ENCODE measurements at places on chromosomes 4 and X.

DNA sequence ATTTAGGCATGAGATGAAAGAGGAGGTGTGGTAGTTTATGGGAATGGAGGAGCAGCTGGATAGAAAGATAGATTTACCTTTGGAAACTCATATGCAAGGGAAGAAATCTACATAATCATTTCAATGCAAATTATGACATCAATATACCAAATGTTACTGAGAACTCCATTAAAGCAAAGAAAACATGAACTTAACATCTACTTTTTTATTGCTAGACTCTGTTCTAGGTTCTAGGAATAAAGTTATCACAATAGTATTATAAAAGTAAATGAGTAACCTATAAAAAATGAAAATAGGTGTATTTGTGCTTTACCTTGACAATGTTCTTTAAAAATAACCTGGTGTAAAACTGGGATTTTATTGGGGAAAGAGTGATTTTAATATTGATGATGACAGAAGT lies 221.6 kb upstream of the SLIT2 start:
- DNase-seq: no peak

- no peak for DNase-seq
Measured at GRCh38 chr4:94463771-94464170, 12.0 kb downstream of the PDLIM5 start.

GRCh38 chr4:139574641-139575040 lies 18.6 kb upstream of the SETD7 start:
- DNase-seq: no peak

DNA sequence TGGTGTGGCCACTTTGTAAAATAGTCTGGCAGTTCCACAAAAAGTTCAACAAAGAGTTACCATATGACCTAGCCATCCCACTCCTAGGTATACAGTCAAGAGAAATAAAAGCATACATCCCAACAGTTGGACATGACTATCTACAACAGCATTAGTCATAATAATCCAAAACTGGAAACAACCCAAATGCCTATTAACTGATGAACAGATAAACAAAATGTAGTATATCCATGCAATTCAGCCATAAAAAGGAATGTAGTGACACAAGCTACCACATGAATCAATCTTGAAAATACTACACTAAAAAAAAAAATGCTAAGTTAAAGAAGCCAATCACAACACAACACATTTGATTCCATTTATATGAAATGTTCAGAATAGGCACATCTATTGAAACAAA lies 16.1 kb downstream of the MED14 start:
- no peak for DNase-seq

GRCh38 chrX:13647709-13648212 lies 5.2 kb upstream of the TCEANC start:
- DNase-seq: peak; percentile 44

DNA sequence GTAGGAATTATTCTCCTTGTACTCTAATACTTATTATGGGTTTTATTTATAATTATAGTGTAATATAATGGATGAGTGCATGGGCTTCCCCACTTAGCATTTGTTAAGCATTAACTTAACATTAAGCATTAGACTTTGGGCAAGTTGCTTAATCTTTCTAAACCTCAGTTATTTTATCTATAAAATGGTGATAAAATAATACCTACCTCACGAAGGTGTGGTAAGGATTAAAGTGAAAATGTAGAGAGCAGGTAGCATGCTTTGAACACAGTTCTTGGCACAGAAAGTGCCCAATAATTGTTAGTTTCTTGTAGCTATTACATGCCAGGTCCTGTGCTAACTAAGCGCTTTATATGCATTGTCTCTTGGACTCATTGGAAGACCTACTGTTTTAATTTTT lies 2.6 kb downstream of the MSMO1 start:
- DNase-seq: no peak

GRCh38 chr4:127759893-127760292 lies 22.2 kb upstream of the HSPA4L start:
- DNase-seq: no peak

DNA sequence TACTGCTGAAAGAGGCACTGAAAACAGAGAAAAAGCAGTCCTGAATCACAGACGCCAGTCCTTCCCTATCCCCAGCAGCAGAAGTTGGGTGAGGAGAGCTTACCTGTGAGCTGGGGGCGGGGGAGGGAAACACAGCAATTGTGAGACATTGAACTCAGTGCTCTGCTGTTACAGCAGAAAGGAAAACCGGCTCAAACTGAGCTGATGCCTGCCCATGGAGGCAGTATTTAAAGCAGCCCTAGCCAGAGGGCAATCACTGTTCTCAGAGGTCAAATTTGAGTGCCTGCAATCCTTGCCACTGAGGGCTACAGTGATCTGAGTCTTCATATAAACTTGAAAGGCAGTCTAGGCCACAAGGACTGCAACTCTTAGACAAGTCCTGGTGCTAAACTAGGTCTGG lies 220.7 kb downstream of the GRXCR1 start:
- DNase-seq: no peak

DNA sequence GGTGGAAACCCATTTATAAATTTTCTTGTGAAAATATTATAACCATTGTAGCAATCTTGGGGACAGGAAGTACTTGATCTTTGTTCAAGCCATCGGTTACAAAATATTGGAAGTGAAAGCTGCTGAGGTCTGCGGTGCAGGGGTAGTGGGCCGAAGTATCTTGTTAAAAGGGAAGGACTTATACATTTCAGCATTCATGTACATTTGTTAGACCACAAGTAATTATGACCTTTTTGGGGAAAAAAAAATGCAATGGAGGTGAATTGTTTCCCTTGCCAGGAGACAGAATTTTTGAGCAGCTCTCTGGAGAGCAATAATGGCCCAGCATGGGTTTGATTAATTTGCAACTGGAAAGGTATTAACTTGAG lies 121.3 kb downstream of the EGF start:
- DNase-seq: no peak

DNA sequence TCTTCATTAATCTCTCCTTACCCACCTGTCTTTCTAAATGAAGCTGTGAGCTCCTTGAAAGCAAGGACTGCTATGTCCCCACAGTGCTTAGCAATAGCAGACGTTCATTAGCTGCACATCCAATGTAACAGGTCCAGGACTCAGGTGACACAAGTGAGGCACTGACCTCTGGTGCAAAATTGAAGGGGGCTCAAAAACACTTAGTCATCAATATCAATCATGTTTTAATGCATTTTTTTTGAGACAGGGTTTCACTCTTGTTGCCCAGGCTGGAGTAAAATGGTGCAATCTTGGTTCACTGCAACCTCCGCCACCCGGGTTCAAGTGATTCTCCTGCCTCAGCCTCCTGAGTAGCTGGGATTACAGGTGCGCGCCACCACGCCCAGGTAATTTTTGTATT lies 56.1 kb upstream of the ADGRG2 start:
- no peak for DNase-seq

DNA sequence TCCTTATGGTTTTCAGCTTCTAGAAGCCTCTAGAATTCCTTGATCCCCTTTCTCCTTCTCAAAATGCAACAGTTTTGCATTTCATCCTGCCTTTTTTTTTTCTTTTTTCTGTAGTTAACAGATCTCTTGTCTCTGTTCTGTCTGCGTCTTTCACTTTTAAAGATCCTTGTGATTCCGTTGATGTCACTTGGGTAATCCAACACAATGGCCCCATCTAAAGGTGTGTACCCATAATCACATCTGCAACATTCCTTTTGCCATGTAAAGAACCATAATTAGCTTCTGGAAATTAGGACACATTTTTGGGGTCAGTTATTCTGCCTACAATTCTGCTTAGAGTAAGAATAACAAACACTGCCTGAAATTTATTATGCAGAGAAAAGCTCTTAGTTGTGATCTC lies 1180.9 kb upstream of the ADGRL3 start:
- DNase-seq: no peak

- no peak for DNase-seq
Measured at GRCh38 chr4:108813261-108813660, 50.4 kb upstream of the ETNPPL start.

GRCh38 chr4:16271411-16271810 lies 45.1 kb upstream of the TAPT1 start:
- DNase-seq: no peak

GRCh38 chr4:142858446-142858845 lies 12.3 kb upstream of the INPP4B start:
- no peak for DNase-seq

DNA sequence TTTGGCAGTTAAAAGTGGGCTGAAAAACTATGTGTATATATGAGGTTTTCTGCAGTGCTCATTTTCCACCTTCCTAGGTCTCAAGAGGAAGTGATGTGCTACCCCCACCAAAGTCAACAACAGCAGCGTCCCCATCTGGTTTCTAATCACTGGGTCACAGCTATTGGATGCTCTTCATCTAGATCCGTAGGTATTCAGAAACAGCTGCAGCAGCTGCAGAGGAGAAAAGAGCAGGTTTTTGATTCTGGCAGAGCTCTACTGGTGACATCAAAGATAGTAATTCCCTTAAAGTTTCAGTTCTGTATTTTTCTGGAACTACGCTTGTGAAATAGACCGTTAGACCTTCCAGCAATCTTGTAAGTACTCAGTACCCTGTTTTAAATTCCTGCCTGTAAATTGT lies 5.8 kb upstream of the GUCY2F start:
- DNase-seq: no peak

DNA sequence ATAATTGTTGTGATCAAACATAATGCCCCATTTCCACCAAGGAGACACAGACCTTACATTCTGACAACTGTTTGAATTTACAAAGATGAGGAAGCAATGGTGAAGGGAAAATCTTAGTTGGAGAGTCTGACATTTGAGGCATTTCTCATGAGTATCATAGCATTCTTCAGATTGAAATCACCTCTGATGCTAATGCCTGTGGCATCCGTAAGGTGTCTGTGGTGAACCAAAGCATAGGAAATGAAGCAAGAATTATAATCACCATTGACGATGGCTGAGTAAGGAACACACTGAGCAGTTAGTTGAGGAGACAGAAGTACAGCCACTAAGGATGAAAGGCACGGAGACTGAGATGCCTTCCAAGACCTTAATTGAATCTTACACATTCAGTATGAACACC lies 575.7 kb downstream of the TRIML1 start:
- no peak for DNase-seq

DNA sequence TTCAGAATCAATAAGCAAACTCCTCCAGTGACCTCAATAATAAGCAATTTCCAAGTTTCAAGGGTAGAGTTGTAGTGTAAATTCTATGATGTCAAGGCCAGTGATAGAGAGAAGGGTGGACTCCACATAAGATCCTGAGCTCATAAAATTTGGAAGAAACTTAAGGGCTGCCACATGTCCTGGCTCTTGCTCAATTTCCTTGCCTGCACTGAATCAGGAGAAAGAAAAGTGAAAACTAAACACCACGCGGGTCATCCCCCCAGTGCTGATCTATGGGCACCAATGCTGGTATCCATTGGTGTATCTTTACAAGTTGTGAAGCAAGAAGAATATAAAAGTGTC lies 392.0 kb upstream of the INTU start:
- no peak for DNase-seq

- DNase-seq: no peak
Measured at GRCh38 chrX:68599256-68600152, 48.0 kb upstream of the STARD8 start.

DNA sequence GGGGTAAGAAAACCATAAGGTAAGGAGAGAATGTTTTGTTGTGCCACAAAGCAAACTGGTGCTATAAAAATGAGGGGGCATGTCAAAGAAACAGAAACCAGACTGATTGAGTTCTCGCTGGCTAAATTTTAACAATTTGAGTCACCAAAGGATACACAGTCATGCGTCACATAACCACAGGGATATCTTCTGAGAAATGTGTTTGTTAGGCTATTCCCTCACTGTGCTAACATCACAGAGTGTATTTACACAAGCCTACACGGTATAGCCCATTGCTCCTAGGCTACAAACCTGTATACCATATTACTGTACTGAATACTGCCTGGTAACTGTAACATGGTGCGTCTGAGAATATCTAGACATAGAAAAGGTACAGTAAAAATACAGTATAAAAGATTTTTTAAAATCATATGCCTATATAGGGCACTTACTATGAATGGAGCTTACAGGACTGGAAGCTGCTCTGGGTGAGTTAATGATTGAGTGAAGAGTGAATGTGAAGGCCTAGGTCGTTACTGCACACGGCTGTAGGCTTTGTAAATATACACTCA lies 50.1 kb downstream of the FBXW7 start:
- DNase-seq: no peak

DNA sequence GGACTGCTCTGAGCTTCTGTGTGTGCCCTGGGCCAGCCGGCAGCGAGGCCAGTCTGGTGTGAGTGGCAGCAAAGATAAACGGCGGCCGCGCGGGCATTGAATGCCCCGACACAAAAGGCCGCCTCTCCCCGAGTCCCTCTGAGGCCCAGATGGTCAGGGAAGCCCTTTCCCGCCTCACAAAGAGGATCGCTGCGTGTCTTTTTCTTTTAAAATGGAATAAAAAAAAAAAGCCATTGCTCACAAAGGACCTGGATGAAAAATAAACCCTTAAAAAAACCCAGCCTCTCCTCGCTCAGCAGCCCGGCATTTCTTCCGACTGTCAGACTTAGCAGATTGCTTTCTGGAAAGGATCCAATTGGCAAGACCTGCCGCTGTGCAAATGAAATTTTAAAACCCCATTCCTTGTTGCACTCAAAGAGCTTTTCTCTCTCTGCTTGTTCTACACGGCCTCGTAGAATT lies 578.7 kb downstream of the BCOR start:
- DNase-seq: no peak

GRCh38 chr4:121950680-121951520 lies 960 bp downstream of the TRPC3 start:
- DNase-seq: no peak

- peak; percentile 67 for DNase-seq
Measured at GRCh38 chr4:141636082-141636770, at the start of gene IL15. IL15 (plus strand) TSS chr4:141636583; CDS start chr4:141719465, 82,882 bp downstream.

DNA sequence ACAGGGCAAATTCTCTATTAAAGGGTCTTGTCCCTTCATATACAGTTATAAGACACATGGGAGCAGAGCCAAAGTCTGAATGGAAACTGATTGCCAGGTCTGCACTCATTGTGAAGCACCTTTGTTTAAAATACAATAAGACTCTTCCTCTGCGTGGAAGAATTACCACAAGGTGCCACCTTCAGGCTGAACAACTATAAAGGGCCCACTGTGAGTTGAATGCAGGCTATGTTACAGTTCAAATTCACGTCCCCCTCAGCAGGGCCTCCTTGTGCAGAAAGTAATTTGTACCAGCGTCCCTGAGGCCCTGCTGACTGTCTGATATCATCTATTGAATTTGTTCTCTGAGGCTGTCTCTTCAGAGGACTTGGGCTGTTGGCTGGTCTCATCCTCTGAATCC lies 225.8 kb upstream of the TEX13C start:
- DNase-seq: no peak

GRCh38 chr4:81635739-81636138 lies 164.0 kb upstream of the RASGEF1B start:
- DNase-seq: no peak

DNA sequence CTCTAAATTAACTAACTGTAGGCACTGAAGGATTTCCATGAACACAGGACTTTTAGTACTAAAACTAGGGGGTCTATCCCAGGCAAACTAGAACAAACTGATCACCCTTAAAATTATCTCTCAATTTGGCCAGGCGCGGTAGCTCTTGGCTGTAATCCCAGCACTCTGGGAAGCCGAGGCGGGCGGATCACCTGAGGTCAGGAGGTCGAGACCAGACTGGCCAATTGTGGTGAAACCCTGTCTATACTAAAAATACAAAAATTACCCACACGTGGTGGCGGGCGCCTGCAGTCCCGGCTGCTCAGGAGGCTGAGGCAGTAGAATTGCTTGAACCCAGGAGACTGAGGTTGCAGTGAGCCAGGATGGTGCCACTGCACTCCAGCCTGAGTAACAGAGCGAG lies 436.6 kb downstream of the RPA4 start:
- DNase-seq: no peak

- no peak for DNase-seq
Measured at GRCh38 chr4:45865781-45866180, 258.1 kb downstream of the GABRG1 start.
